ENCODE measurements at places on chromosomes 2 and 18.

GRCh38 chr2:184611361-184612085 is 13.2 kb downstream of the ZNF804A start:
- DNase-seq, result peak; percentile 54

- no peak for DNase-seq
These were observed 952 bp upstream of the UGT1A6 start for GRCh38 chr2:233691443-233692433.

GRCh38 chr2:121360566-121361300 is 75.7 kb upstream of the TFCP2L1 start:
- no peak for DNase-seq

DNA sequence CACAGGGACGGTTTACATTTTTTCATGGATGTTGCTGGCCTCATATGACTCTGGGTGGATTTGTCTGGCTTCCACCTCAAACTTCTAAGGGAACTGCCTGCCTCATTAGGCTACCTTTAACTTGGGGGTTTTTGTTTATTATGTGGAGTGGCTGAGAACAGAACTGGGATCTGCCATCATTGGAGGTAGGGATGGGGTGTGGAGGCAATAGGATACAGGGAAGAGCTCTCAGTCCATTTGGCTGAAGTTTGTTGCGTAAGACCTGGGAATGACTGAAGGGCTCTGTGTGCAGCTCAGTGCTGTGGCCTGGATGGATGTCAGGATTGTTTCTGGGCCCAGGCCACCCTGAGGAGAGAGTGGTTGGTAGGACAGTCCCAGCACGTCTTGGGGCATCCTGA is 31.2 kb downstream of the ASB1 start:
- DNase-seq, result no peak

DNA sequence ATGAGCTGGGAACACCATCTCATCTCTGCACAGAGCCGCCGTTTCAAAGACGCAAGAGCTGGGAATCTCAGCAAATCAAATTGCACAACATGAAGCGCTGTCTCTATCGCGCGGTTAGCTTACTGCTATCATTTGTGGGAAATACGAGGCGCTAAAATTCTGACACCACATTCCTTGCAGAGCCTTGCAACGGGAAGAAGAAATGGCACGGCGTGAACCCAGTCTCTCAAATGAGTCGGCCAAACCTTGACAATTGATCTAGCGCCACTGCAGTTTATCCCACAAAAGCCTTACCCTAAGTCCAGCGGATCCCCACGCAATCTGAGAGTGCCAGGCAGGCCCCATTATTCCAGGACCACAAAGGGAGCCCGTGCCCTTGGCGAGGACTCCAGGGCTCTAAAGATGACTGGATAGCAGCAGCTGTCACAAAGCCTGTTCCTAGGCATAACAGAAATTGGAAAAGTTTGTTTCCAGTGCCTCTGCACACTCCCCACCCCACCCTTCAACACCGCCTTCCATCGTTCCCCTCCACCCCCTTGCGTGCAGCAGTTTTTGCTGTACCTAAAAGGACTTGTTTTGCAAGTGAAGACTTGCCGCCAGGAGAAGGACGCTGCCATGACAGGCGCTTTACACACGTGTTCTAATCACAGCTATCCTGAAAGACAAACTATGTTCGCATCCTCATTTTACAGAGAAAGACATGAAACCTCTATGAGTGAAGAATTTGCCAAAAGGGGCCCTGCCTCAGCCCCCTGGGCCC is 252.4 kb downstream of the EIPR1 start:
- no peak for DNase-seq

DNA sequence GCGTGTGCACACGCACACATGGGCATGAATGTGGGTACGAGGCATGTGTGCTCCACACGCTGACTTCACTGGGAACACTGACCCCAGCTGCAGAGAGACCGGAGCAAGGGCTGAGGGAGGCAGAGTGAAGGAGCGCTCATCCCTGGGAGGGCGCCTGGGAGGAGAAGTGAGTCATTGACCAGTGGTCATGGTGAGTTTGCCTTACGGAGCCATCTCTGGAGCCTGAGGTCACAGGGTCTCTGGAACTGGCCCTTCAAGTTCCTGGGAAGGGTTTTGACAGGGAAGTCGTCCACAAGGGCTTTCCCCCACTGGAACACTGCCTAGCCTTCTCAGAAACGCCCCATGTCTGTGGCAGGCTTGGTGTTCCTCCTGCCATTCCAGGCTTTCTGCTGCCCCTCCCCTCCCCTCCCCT is 14.3 kb upstream of the TMEM185B start:
- DNase-seq, result no peak

GRCh38 chr2:235511187-235511661 is 17.4 kb downstream of the AGAP1 start:
- no peak for DNase-seq

- no peak for DNase-seq
These were observed 36.8 kb upstream of the FAM124B start for GRCh38 chr2:224438726-224439125.

DNA sequence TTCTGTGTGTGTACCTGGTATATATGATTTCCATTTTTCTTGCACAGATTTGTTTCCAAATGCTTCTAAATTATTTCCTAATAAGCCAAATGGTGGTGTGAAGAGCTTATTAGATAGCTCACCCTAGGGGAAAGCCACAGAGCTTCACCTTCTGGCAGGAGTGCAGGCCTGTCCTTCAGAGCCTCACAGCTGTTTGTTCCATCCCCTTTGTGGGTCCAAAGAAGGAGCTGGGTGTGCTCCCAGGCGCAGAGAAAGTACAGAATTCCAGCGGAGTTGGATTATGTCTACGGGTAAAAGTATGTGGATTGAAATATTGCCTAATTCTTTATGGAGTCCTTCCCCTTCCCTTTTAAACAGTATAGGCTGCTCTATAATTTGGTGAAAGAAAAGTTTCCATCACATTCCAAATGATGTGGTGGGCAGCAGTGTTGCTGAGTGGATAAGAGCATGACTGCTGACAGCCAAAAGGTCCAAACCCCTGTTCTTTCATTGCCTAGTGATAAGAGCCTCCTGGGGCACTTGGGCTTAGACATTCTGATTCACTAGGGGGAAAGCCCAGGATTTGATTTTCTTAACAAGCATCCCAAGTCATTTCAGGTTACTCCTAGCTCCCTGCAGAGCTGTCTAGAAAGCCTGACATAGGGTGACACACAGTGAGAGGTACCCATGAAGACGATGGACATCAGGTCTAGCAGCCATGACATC is 86.6 kb downstream of the WDSUB1 start:
- DNase-seq, result no peak

DNA sequence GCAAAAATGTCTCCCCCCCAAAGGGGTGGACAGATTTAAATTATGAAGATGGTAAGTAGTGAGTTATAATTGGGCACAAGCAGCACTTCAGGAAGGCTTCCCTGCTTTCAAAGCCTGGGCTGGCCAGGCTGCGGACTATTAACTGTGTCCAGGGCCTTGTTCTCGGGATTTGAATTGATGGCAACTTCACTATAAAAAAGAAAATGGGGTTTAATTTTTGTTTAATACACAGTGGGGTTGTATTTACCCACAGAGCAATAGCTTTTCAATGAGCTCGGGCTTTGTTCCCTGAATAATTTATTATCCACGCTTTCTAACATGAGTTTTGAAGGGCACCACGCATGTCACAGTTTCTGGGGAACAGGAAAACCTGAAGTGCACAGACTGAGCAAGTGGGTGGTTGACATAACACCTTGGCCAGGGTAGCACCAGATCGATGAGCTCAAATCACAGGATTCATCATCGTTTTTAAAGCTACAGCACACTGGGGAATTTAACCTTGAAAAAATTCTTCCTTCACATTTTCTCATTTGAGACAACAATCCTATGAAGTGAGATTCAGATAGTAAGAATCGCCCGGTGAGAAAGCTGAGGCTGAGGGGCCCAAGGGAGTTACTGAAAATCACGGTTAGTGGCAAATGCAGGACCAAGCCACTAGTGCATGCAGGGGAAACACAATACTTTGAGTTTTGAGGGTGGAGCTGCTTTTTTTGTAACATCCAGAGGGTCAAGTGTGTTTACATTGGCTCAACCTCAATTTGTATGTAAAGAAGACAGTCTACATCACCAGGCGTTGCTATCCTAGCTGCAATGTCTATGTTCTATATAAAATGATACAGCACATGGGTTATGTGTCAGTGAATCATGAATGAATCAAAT is 28.9 kb upstream of the LMAN1 start:
- no peak for DNase-seq
